Kidney (tissue), 22 donors: ENCODE measurements at places on chromosomes 11 and 22. TPM values are rescaled to one million over a fixed set of nuclear protein-coding genes. Genes with fewer than 3 reads are reported as not detected.
A peak's percentile ranks its signal among the peaks of the same experiment; 100 is the strongest.

ILK gene
- total RNA-seq, result 170 TPM

TRIM49 gene
- not detected for total RNA-seq

ENTHD1 gene
- not detected for total RNA-seq

SHANK3 gene
- 40.5 TPM for total RNA-seq

CRELD2 gene
- total RNA-seq, result 54.0 TPM

PLAAT5 gene
- 0.72 TPM for total RNA-seq

DBX1 gene
- not detected for total RNA-seq

OR5L1 gene
- not detected for total RNA-seq

OR56A1 gene
- 0.03 TPM for total RNA-seq

- DNase-seq, result no peak
Measured at GRCh38 chr11:107702723-107703122, 9.1 kb downstream of the SLN start.

GRCh38 chr11:31796499-31797189 lies 14.5 kb downstream of the PAX6 start:
- peak; percentile 9 for DNase-seq

- DNase-seq, result no peak
Measured at GRCh38 chr22:37146051-37146385, 3.7 kb downstream of the IL2RB start.

- no peak for DNase-seq
Measured at GRCh38 chr22:37205046-37205445, 7.2 kb downstream of the SSTR3 start.

DNA sequence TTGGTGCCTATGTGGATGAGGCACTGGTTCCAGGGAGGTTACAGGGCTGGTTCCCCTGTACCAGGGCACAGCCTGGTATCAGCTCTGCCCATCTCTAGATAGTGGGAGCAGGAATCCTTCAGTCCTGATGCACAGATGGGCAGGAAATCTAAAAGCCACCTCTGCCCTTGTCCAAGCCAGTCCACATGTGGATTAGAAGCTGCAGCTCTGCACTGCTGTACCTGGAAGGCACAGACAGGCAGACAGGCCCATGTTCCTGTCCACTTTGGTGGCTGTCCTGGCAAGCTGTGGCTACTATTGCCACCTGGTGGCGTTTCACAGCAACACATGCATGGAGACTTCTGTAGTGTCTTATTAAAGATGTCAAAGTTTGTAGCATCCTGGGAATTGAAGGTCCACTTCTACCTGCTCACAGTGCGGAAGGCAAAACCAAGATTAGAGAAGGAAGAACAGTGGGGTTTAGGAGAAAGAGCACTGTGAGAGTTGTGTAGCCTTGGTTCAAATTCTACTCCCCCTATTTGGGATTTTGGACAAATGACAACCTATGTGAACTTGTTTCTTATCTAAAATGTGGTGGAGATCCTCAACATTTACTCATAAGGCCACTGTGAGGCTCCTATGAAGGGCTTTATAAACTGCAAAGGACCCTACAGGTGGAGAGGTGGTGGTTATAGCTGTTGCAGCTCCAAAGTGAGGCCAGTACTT lies 30.1 kb downstream of the NAV2 start:
- DNase-seq, result peak; percentile 85

DNA sequence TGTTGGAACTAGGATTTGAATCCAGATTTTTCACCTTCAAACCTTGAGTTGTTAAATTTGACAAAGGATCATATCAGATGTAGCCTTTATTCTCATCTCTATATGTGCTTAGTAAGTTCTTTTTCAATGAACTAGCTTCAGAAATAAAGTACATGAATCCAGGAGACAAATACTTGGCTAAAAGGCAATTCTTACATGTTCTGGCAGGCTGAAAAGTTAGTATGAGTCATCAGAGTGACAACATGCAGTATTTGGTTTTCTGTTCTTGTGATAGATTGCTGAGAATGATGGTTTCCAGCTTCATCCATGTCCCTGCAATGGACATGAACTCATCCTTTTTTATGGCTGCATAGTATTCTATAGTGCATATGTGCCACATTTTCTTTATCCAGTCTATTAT lies 40.4 kb downstream of the BBOX1 start:
- no peak for DNase-seq

DNA sequence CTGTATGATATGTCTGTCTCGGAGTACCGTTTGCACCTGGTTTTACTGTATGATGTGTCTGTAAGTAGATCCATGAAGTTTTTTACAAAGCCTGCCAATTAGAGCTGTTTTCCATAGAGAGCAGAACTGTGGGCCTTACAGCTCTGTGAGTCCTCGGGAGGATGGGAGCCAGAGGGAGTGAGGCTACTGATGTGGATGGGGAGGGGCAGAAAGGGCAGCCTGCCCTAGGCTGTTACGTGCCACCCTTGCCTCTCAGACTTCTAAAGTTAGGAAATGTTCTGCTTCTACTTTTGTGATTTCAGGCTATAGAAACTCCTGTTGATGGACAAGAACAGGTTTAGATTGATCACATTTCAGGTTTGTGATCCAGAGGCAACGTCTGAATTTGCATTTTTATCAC lies 105.2 kb downstream of the PPP6R3 start:
- DNase-seq, result no peak

DNA sequence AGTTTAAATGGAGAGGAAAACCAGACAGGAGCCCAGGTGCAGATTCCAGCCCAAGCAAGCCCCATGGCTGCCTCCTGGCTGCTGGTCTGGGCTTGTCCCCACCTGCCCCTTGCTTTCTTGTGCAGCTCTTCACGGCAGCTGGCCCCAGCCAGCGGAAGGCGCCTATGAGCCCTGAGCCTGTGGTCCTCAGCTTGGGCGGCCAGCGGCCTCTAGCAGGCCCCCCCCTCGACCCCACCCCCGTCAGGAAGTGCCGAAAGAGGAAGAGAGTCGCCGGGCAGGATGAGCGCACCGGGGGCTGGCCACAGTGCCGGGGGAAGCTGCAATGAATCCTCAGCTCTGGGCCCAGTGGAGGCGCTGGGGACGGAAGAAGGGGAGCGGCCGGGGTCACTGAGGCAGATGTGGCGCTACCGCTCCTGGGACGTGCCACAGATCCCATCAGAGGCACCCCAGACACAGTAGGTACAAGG lies 2.1 kb upstream of the DGKZ start:
- no peak for DNase-seq

DNA sequence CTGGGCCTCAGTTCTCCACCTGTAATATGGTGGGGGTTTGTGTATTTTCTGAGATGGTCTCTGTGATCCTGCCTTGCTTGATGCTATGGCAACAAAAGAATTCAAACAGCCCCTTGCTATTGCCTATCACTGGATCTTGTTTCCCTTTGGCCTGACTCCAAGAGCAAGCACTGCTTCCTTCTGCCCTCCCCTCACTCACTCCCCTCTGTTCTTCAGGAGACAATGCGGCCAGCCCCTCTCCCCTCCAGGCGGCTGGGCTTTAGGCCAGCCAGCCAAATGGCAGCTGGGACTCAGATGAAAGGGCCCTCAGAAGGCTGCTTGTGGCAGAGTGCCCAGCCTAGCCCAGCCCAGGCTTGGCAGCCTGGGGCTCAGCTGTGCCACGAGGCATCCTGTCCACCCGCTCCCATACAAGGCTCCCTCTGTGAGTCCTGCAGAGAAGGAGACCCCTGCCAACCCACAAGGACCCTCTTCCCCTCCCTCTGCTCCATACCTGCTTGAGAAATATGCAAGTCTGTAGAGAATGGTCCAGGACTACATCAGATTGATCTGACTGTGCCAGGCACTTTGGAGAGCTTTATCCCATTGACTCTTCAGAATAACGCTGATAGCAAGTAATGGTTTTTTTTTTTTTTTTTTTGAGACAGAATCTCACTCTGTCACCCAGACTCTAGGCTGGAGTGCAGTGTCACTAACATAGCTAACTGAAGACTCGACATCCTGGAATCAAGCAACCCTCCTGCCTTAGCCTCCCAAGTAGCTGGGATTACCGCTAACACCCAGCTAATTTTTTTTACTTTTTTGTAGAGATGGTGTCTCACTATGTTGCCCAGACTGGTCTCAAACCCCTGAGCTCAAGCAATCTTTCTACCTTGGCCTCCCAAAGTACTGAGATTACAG lies 7.6 kb upstream of the KCTD14 start:
- peak; percentile 92 for DNase-seq

DNA sequence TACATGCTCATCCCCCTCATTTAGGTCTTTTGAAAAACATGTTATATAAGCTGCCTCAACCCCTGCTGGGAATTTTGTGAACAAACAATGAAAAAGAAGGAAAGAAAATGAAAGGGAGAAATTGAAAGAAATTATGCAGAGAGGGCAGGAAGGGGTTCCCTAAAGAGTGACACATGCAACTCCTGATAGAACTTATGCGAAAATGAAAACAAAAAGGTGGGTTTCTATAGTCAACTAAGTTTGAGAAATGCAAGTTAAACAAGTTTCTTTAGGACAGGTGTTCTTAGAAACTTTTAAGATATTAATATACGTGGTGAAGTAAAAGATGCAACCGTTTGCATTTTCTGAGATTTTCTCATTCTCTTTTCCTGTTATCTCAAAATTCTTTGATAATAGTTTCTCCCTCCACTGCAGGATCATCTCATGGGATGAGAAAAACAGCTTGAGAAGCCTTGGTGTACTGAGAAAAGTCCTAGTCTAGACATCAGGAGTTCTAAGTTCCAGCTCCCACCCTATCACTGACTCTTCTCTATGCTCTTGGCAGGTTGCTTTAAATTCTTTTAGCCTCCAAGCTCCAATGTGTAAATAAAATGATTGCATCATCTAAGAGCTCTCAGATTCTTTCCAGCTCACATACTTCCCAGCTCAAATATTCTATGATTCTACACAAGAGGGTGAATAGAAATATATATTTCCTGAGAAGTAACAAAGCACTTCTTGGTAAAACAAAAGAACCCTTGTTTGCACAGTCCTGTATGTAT lies 109.2 kb downstream of the FAM76B start:
- DNase-seq, result no peak

DNA sequence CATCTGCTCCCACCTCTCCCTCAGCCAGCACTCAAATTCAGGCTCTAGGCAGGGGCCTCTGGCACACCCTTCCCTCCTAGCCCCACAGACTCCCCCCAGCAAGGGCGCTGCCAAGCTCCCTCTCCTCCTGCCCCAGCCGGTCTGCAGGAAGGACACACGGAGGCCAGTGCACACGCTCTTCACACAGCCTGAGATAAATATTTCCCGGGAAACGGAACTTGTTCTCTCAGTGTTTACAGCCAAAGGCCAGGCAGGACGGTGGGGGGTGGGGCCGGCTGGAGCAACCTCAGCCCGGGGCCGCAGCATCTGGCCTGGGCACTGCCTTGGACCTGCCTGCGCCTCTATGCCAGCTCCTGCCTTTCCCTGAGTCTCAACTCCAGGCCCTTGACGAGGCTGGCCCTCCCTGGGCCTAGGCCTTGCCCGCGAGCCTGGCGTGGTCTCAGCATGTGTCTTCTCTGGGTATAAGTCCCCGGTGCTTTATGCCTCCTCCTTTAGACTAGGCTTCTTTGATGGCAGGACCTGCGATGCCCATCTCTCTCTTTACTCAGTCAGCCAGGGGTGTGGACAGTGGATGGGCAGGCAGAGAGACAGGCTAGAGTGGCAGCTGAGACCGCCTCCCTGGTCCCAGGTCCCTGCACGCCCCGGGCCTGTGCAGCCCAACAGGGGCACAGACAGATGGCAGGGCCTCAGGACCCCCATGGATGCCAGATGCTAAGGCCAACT lies 48.4 kb downstream of the PDE2A start:
- peak; percentile 70 for DNase-seq

- DNase-seq, result peak; percentile 99
Measured at GRCh38 chr22:21735200-21736083, at the start of gene YPEL1. YPEL1 (minus strand) TSS chr22:21735794; CDS start chr22:21710744, 25,050 bp downstream.

DNA sequence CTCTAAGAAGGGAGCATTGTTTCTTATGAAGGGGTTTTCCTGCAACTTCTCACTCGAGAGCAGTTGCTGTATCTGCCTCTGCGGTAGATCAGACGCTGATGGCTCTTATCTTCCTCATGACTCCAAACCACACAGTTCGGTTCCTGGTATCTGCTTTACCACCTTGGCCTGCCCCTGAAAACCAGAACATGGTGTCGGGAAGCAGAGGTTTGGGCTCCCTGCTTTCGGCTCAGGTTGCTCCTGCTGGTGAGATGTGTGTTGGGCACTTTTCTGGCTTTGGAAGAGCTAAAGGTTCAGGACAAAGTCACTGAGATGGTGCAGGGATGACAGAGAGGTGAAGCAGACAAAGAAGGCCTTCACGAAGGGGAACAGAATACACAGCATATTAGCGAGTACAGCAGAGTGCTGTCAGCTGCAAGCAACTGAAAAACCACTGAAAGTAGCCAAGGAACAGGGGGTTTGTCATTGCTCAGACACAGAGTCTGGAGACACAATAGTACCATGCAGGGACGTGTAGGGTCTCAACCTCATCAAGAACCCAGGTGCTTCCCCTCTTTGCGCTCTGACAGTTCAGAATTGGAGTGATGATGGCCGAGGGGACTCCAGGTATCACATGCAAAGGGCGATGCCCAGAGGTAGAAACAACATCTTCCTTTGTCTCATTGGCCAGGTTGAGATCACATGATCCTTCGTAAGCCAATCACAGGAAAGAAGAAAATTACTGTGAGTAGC lies 11.9 kb upstream of the CSF2RB start:
- DNase-seq, result no peak

- DNase-seq, result no peak
Measured at GRCh38 chr11:134364261-134364660, 32.5 kb downstream of the GLB1L2 start.

GRCh38 chr22:43262990-43263644 lies 76.2 kb upstream of the TTLL12 start:
- DNase-seq, result peak; percentile 84

GRCh38 chr11:115220911-115221310 lies 283.3 kb downstream of the CADM1 start:
- no peak for DNase-seq

DNA sequence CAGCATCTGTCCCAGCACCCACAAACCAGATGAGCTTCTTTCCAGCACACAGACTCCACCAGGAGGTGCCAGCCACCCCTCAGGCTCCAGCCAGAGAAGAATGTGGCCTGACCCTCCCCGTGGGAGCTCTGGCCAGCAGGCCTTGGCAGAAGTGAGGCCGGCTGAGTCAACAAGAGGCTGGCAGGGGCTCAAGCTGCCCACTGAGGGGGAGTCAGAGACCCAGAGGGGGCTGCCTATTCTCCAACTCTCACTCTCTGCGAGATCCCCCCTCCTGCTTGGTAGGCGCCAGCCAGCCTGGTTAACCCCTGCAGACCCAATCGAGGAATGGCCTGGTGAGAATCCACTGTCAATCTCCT lies 10.6 kb upstream of the CDC42EP1 start:
- DNase-seq, result peak; percentile 92

DNA sequence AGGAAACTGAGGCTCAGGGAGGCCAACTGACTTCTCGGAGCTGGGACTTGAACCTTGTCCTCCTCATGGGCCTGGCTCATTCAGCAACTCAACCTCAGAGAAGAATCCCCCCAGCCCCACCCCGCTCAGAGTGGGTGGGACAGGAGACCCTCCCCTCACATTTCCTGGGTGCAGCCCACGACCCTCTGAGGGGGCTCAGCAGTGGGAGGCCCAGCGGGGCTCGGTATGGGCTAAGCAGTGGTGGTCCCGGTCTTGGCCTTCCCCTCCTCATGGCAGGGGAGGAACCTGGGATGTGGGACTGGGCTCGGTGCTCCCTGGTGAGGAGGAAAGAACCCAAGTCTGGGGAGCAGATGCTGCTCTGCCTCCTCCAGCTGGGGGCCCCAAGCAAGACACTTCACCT lies 14.2 kb upstream of the CABP7 start:
- no peak for DNase-seq

- no peak for DNase-seq
Measured at GRCh38 chr11:132073787-132074186, 703.4 kb downstream of the NTM start.

- DNase-seq, result no peak
Measured at GRCh38 chr11:66614073-66614472, 2.4 kb upstream of the RBM14 start.

GRCh38 chr11:130513132-130513531 lies 64.7 kb downstream of the ADAMTS15 start:
- DNase-seq, result peak; percentile 40
